ENCODE measurements at places on chromosomes 3 and 15.

GRCh38 chr3:70531063-70531657, 218.7 kb upstream of the MDFIC2 start:
- DNase-seq, result peak; percentile 19

DNA sequence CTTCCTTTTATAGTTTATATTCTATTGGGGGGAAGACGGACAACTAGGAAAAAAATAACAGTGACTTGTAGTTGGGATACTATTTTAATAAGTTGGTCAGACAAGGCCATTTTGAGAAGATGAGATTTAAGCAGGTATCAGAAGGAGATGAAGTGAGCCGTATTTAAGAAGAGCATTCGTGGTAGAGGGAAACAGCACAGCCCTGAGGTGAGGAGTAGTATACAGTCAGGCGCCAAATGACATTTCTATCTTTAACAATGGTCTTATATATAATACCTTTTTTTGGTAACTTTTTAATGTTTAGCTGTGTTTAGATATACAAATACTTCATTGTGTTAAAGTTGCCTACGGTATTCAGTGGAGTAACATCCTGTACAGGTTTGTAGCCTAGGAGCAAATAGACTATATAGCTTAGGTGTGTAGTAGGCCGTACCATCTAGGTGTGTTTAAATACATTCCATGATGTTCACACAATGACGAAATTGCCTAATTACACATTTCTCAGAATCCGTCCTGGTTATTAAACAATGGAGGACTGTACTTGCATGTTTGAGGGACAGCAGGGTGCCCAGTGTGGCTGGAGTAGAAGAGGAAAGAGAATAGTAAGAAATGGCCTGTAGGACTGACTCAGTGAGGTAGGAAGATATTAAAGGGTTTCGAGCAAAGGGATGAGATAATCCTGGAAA, 1.6 kb downstream of the NKTR start:
- DNase-seq, result peak; percentile 53

DNA sequence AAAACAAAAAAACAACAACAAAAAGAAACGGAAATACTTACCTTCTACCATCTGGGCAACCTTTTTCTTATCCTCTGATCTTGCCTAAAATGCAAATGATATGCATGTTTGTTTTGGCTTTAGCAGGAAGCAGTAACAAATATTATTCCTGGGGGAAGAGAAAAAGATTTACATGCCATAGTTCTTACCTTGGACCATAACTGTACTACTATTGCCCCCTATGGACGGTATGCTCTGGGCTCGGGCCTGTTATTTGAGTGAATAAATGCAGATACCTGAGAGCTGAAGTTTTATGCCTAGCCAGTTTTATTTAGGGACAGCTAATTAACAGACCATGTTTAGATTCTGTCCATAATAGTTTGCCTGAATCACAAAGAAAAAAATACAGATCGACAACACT, 12.6 kb upstream of the STARD5 start:
- peak; percentile 65 for DNase-seq

- DNase-seq, result no peak
Observed at GRCh38 chr3:56620371-56620770, 62.7 kb downstream of the TASOR start.

DNA sequence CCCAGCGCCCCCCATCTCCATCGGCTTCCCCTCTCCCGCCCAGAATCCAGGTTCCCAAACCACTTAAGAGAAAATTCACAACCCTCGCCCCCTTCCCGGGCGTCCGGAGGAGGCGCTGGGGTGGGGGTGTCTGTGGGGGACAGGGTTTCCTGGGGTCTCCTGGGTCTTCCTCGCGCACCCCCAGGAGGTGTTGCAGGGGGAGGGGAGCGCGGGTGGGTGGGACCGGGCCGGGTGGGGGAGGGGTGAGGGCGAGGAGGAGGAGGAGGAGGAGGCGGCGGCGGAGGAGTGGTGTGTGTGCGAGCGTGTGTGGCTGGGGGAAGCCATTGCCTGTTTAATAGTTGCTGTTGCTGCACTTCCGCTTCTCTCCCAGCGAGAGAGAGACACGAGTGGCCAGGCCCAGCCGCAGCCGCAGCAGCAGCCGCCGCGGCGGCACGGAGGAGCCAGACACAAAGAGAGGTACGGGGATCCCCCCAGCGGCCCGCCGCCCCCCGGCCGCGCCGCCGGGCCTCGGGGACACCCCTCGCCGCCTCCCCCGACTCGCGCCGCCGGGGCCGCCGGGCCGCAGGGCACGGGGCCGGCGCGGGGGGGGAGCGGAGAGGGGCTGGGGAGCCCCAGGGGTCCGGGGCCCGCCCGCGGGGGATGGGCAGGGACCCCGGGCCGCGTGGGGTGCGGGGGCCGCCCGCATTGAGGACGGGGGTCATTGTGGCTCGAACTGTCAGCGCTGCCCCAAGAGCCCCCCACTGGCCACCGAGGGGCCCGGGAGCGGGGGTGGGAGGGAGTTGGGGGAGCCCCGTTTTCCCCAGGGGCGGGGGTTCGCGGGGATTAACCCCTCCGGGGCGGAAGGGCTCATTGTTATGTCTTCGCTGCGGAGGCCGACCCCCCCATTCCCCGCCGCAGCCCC, at the start of gene UBE2E1:
Gene UBE2E1 (plus strand): TSS at position 323 of the 901 bp plus-strand sequence. CDS start 1,315 bp downstream, outside the sequence.
- DNase-seq, result peak; percentile 86
